ENCODE measurements at places on chromosomes 2 and 18. TPM values are rescaled to one million over a fixed set of nuclear protein-coding genes. Genes with fewer than 3 reads are reported as not detected.

GRCh38 chr2:105859694-105859951 is 114.9 kb downstream of the NCK2 start:
- peak overlapping the region; percentile 67 for H3K27ac ChIP-seq
- H3K4me3 ChIP-seq, result no peak overlapping the region
- DNase-seq, result no peak
- peaks cover 47% of the 10 kb centered on the region for H3K4me1 ChIP-seq
- H3K27me3 ChIP-seq, result no peaks in the 10 kb centered on the region
- H3K36me3 ChIP-seq, result peaks cover 3% of the 10 kb centered on the region

The NT5DC4 gene
- total RNA-seq, result not detected

GRCh38 chr2:14632133-14632936 is at the start of gene LRATD1:
TSS of gene LRATD1 (plus strand) at chr2:14632717. CDS start at chr2:14633980, 1,263 bp downstream.
- no peaks in the 10 kb centered on the region for H3K36me3 ChIP-seq
- peak within 1 kb of the TSS; percentile 49 for H3K4me3 ChIP-seq
- peak; percentile 2 for DNase-seq
- H3K4me1 ChIP-seq, result peaks cover 17% of the 10 kb centered on the region
- no peaks in the 10 kb centered on the region for H3K27me3 ChIP-seq

The TM4SF20 gene
- total RNA-seq, result not detected

DNA sequence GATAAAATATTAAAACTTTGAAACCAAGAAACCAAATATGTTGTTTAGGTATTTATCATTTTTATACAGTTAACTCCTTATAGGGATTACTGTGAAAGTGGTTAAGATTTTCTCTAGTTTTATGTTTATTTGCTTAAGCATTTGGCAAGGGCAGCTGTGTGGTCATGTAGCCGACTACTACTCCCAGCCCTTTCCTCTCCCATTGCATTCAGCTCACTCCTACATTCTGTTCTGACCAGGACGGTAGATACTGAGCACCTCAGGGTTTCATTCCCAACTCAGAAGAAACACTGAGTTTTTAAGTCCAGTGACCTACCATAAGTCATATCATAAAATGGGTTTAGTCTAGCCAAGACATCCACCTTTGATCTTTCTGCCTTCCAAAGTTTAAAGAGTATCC is 19.8 kb downstream of the FZD5 start:
- DNase-seq, result no peak
- H3K27me3 ChIP-seq, result no peaks in the 10 kb centered on the region
- H3K36me3 ChIP-seq, result peaks cover 72% of the 10 kb centered on the region

DNA sequence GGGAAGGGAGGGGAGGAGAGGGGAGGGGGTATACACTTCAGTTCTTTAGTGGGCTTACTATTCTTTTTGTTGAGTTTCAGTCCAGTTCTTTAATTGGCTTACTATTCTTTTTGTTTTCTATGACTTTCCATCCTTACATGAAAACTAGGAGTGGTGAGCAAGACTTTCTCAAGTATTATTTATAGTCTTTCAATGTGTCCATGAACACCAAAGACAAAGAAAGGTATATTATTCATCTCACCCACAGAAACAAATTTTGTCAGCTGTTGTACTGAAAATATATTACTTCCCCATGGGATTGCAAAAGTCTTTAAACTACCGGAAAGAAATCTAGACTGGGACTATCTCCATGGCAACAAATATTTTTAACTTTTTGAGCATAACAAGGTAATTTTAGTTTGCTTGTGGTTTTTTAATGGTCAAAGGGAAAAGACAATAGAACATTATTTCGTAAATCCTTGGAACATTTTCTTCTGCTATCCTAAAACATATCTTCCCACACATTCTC is 17.6 kb downstream of the ADAM17 start:
- no peaks in the 10 kb centered on the region for H3K27me3 ChIP-seq
- no peak for DNase-seq
- H3K4me1 ChIP-seq, result peaks cover 6% of the 10 kb centered on the region

GRCh38 chr2:202201220-202202160 is 36.9 kb downstream of the SUMO1 start:
- H3K27me3 ChIP-seq, result no peaks in the 10 kb centered on the region
- no peak overlapping the region for H3K4me3 ChIP-seq

The SPC25 gene
- total RNA-seq, result 11.7 TPM

GRCh38 chr2:24490181-24490689 is 819 bp upstream of the NCOA1 start:
- no peaks in the 10 kb centered on the region for H3K36me3 ChIP-seq
- peak overlapping the region; percentile 94 for H3K4me3 ChIP-seq
- peak overlapping the region; percentile 90 for H3K27ac ChIP-seq
- peaks cover 45% of the 10 kb centered on the region for H3K4me1 ChIP-seq
- no peak for DNase-seq

The GDF7 gene
- 0.26 TPM for total RNA-seq

GRCh38 chr18:33761363-33761762 is 183.3 kb downstream of the ASXL3 start:
- H3K4me3 ChIP-seq, result no peak overlapping the region
- H3K27ac ChIP-seq, result no peak overlapping the region
- H3K27me3 ChIP-seq, result no peaks in the 10 kb centered on the region
- no peaks in the 10 kb centered on the region for H3K36me3 ChIP-seq
- no peaks in the 10 kb centered on the region for H3K4me1 ChIP-seq
- DNase-seq, result no peak

DNA sequence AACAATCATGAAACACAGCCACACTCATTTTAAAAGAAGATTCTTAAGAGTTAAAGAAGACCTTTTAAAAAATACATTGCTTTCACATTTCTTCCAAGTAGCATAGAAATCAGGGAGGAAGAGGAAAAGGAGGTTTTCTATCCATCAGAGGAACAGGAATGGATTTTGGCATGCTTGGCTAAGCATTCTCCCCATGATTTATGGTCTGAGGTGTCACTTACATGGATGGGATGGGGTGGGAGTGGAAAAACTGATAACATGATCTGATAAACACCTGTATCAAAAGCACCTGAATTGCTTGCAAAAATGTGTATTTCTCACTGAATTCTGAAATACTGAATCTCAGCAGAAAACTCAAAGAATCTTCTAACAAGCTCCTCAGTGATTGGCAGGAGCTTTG is 265.9 kb downstream of the NRXN1 start:
- H3K27ac ChIP-seq, result no peak overlapping the region
- no peaks in the 10 kb centered on the region for H3K27me3 ChIP-seq
- H3K4me1 ChIP-seq, result no peaks in the 10 kb centered on the region

DNA sequence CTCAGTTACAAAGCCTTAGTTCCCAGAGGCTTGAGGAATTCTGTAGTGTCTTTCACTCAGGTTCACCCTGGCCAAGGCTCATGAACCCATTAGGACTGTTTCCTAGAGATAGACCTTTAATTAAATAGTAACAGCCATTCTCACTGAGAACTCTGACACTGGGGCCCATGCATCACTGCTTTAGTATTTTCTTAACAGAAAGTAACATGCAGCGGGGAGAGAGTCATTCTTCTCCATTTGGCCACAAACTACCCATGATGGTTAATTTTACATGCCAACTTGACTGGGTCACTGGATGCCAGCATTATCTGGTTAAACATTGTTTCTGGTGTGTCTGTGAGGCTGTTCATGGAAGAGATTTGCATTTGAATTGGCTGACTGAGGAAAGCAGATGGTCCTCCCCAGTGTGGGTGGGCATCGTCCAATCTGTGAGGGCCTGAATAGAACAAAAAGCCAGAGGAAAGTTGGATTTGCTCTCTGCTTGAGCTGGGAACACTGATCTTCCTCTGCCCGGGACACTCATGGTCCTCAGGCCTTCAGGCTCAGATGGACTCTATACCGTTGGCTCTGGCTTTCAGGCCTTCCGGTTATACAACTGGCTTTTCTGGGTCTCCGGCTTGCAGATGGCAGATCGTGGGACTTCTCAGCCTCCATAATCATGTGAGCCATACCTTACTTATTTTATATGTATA is 5.6 kb upstream of the CPLX4 start:
- H3K27ac ChIP-seq, result no peak overlapping the region
- no peaks in the 10 kb centered on the region for H3K4me1 ChIP-seq
- H3K4me3 ChIP-seq, result no peak overlapping the region
- no peak for DNase-seq
- no peaks in the 10 kb centered on the region for H3K27me3 ChIP-seq

DNA sequence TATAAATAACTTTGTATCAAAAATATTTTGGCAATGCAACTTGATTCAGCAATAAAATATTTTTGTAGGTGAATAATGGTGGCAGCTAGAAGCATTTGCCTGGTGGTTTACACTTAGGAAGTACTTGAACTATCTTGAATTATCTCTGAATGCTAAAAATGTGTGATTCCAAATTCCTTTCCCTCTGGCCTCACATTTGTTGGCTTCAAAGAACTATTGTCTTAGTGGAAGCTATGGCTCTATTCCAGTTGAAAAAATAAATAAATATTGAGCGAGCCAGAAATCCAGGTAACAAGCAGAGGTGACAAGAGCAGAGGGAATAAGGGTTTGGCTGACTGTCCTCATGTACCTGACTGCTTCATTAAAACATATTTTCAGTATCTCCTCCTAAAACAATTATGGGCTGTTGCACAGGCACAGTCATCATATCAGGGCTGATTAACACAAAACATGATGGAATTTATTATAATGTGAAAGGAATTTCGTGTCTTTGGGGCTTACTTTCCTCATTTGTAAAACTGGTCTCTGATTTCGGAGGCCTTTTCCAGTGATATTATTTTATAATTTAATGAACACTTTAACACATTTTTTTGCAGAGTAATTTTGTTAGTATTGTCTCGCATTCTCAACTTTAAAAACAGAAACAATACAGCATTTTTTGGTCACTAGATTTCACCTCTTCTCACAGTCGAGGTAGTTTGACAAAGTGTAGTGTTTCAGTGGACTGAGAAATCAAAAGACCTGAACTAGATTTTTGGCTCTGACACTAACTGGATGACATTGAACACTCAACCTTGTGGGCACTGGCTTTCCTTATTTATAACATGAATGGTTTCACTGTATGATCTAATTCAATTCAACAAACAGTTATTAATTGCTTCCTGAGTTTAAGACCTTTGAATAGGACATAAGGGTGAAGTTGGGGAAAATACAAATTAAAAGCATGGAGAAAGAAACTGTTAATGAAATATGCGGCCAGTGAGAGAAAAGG is 7.8 kb upstream of the CAVIN2 start:
- H3K27ac ChIP-seq, result no peak overlapping the region
- H3K4me3 ChIP-seq, result no peak overlapping the region
- DNase-seq, result no peak
- H3K4me1 ChIP-seq, result peaks cover under 1% of the 10 kb centered on the region

- H3K4me1 ChIP-seq, result no peaks in the 10 kb centered on the region
- no peaks in the 10 kb centered on the region for H3K27me3 ChIP-seq
- no peak overlapping the region for H3K27ac ChIP-seq
- DNase-seq, result no peak
These were observed 159.7 kb upstream of the FBXO11 start for GRCh38 chr2:48066000-48066399.

GRCh38 chr2:232448304-232448690 is 7.7 kb upstream of the ALPI start:
- H3K27ac ChIP-seq, result no peak overlapping the region
- H3K36me3 ChIP-seq, result no peaks in the 10 kb centered on the region
- no peaks in the 10 kb centered on the region for H3K4me1 ChIP-seq
- no peak overlapping the region for H3K4me3 ChIP-seq
- H3K27me3 ChIP-seq, result no peaks in the 10 kb centered on the region
- no peak for DNase-seq

The PLB1 gene
- total RNA-seq, result 2.1 TPM

The MARCHF4 gene
- not detected for total RNA-seq

The FBXO36 gene
- 1.3 TPM for total RNA-seq

GRCh38 chr2:10257036-10257435 is 45.7 kb upstream of the HPCAL1 start:
- no peaks in the 10 kb centered on the region for H3K4me1 ChIP-seq
- DNase-seq, result no peak

DNA sequence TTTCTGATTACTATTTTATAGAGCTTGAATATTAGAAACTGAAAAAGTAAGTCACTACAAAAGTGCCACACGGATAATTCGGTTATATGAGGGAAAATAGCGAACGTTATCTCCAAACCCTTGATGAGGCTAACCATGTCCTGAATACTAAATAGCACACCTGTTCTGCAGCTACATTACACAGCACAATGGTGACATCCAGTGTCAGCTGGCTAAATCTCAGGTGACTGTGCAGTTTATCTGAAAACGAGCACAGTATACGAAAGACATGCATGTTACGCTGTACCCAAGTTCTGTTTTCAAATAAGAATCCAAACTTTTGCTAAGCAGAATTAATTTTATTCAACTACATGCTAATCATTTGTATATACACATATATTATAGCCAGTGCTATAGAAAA is 9.0 kb downstream of the CCDC68 start:
- no peak overlapping the region for H3K27ac ChIP-seq
- H3K27me3 ChIP-seq, result no peaks in the 10 kb centered on the region
- H3K36me3 ChIP-seq, result no peaks in the 10 kb centered on the region
- H3K4me1 ChIP-seq, result no peaks in the 10 kb centered on the region

The GALNT5 gene
- 6.7 TPM for total RNA-seq

The SERPINB5 gene
- 363 TPM for total RNA-seq

The NUP35 gene
- total RNA-seq, result 17.7 TPM

The FEV gene
- not detected for total RNA-seq

GRCh38 chr2:189208254-189208653 is 28.7 kb upstream of the COL5A2 start:
- H3K27me3 ChIP-seq, result no peaks in the 10 kb centered on the region
- H3K4me1 ChIP-seq, result no peaks in the 10 kb centered on the region
- H3K36me3 ChIP-seq, result no peaks in the 10 kb centered on the region
- no peak overlapping the region for H3K27ac ChIP-seq

GRCh38 chr18:63881851-63882250 is 5.7 kb upstream of the SERPINB2 start:
- no peak for DNase-seq
- no peaks in the 10 kb centered on the region for H3K27me3 ChIP-seq
- no peak overlapping the region for H3K4me3 ChIP-seq
- H3K4me1 ChIP-seq, result no peaks in the 10 kb centered on the region
- no peaks in the 10 kb centered on the region for H3K36me3 ChIP-seq
- H3K27ac ChIP-seq, result peak overlapping the region; percentile 82

GRCh38 chr2:70759446-70759845 is 8.6 kb downstream of the ADD2 start:
- H3K27me3 ChIP-seq, result no peaks in the 10 kb centered on the region
- H3K36me3 ChIP-seq, result no peaks in the 10 kb centered on the region
- H3K27ac ChIP-seq, result no peak overlapping the region

DNA sequence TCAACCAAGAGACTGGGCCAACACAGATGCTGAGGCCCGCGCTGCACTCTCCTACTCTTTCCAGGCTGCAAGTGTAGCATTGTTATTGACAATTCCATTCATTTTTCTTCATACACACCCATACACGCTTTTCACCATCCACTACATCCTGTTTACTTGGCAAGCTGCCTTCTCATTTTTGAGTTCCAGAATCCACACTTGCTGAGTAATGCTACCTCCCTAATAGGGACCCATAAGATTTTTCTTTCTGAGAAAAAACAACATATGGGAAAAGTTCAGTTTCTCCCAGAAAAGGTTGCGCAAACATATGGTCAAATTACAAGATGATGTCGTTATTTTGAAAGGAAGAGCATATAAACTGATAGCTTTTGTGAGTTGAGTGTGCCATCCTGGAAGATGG is 3.3 kb upstream of the NETO1 start:
- H3K27me3 ChIP-seq, result peaks cover 50% of the 10 kb centered on the region
- DNase-seq, result no peak
- no peak overlapping the region for H3K27ac ChIP-seq
- no peak overlapping the region for H3K4me3 ChIP-seq

Data from esophagus squamous epithelium (tissue), 5 donors.